ENCODE measurements at places on chromosomes 3 and 15.

- no peak for DNase-seq
These were observed 220.7 kb upstream of the CADM2 start for GRCh38 chr3:84738086-84738485.

- no peak for DNase-seq
These were observed 147.6 kb downstream of the FAM43A start for GRCh38 chr3:194833114-194833910.

GRCh38 chr3:145942052-145942451 is 218.9 kb downstream of the PLOD2 start:
- no peak for DNase-seq

- no peak for DNase-seq
These were observed 134.8 kb downstream of the SNRPN start for GRCh38 chr15:25089577-25089976.

DNA sequence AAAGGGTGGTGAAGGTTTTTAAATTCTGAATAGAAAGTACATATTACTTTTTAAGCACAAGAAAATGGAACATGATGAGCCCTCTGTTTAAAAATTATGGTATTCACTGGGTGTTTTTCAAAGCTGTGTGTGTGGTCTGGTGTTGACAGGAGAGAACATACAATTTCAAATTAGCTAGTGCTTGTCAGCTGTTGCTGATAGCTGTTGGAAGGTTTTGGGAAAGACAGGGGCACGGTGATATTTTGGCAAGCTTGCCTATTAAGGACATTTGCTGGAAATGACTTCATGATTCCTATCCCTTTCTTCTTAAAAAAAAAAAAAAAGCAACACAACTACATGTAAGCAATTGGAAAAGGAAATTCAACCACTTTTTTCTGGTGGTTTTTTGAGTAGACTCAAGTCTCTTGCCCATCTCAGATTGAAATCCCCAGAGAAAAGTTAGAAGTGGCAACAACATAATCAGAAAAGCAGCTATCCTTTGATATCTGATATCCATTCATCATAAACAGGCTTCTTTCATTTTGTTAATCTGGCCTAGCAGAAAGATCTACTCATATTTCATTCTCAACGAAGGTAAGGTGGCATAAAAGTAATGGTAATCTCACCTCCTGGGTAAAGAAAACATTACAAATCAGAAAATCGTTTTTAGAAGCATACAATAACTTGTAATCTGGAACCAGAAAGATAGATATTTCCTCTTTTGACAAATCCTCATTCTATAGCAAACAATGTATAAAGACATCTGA is 130.0 kb downstream of the RBMS3 start:
- DNase-seq: no peak

- DNase-seq: peak; percentile 44
These were observed at the start of gene ZNF619 for GRCh38 chr3:40476478-40477470. TSS of gene ZNF619 (plus strand) at chr3:40477122. CDS start at chr3:40477980, 858 bp downstream.

- DNase-seq: no peak
These were observed 18.5 kb upstream of the DPPA4 start for GRCh38 chr3:109355625-109356441.

DNA sequence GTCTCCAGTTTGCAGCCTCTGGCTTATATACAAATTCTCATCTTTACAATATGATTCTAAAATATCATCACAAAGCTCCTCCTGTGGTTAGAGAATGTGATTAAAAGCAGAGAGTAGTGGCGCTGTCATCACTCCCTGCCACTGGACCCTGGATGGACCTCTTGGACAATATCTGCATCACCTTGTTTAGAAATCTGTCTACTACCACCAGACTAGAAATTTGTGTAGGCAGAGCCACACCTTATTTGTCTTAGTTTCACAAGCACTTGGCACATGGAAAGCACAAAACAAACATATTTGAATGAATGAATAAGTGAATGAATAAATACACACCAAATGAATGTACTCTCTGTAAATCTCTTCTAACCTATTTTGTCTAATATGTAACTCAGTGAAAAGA is 68.1 kb downstream of the IMPG2 start:
- no peak for DNase-seq

DNA sequence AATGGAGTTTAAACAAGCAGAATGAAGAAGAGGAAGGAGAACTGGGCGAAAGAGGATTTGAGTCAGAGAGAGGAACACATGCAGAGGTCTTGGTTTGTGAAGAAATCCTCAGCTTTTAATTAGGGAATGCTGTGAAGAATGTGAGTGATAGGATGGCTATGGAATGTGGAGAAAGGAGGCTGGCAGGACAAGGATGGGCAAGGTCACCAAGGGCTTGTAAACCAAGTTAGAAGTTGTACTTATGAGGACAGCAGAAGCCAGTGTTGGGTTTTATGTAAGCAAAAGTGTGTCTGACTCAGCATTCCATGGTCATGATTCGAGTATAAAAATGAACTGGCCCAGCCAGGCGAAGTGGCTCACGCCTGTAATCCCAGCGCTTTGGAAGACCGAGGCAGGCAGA is 60.0 kb upstream of the IL12A start:
- DNase-seq: peak; percentile 86

- no peak for DNase-seq
These were observed 116.6 kb downstream of the MFSD1 start for GRCh38 chr3:158918451-158918850.

DNA sequence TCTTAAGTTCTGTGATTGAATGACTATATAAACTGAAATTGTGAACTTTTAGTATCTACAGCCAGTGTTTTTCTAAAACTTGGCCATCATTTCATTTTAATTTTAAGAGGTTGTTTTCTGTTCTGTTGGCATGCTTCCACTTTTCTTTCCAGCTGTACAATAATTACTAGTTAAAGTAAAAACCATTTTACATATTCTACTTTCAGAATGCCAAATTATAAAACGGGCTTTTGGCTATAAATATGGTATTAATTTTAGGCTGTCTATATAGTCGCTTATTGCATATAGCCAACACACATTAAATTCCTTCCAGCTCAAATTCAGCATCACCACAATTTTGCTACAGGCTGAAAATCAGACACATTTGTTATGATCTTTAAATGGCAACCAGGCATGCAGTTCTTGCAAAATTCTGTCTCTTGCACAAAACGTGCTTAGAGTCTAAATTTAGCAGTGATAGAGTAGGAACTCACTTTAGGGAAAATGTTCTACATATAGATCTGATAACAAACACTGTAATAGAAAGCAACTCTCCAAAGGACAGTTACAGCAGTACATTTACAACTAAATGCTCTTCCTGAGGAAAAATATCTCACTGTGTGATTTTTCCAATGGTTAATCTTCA is 81.1 kb downstream of the BTD start:
- DNase-seq: peak; percentile 44

DNA sequence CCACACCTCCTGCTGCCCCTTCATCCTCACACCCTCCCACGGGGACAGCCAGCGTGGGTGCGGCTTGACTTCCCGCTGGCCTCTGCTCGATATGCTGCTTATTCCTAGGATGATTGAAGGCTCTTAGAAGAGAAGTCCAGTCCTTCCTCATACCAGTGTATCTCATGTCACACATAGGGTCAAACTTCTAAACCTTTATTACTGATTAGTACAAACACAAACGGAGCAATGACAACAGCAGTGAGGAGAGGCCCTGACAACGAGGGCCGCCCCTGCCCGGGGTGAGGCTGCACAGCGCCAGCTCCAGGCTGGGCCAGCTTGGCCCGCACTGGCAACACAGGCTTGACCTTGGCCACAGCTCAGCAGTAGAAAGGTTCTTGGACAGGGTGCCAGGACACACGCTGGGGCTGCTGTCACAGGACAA is 3.7 kb downstream of the CIB1 start:
- DNase-seq: no peak

GRCh38 chr3:111763968-111764367 is 95.1 kb upstream of the PHLDB2 start:
- DNase-seq: no peak

DNA sequence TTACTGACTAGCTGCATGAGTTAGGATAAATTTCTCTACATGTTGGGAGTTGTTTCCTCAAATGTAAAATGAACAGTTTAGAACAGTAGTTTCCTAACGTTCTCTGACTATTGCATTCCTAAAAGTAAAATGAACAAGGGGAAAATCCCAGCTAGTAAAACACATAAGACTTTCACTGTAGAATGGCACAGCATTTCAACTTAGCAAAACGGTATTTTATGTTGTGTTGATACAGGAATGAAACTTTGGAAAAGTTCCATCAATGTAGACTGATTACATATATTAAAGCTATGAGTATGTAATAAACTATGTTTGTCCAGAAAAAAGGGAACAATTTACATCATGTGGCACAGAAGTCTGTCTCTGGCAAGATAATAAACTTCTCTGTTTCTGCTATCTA is 297.4 kb upstream of the EPHA3 start:
- DNase-seq: no peak

DNA sequence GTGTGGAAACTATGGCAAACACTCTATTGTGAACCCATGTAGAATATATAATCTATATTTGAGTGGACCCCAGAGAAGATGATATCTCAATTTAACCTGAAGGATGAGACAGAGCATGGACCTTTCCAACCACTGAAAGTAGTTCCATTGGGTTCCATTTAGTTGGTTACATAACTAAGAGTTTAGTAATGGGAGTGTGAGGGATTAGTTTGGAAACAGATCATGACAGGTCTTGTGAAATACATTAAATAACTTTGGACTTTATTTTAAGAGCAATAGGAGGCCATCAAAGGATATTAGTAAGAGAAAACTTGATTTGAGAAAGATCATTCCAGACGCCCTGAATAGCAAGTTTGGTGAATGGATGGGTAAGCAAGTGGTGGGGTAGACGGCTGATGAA is 487.2 kb upstream of the ROBO2 start:
- no peak for DNase-seq

DNA sequence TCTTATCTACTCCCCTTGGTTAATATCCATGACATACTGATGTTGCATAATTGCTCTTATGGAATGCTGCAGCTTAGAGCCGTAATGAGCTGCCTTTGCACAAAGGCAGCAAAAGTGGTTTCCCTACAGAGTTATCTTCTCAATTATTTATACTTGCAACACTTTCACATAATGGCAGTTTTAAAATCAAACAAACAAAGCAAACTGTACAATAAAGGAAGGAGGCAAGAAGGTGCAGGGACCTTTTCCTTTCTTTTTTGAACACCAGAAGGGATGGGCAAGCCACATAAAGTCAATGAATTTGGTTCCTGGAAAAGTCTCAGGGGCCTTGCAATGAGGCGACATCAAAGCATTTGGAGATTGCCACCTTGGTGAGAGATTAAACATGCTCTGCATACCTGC is 188.0 kb downstream of the MEIS2 start:
- no peak for DNase-seq

DNA sequence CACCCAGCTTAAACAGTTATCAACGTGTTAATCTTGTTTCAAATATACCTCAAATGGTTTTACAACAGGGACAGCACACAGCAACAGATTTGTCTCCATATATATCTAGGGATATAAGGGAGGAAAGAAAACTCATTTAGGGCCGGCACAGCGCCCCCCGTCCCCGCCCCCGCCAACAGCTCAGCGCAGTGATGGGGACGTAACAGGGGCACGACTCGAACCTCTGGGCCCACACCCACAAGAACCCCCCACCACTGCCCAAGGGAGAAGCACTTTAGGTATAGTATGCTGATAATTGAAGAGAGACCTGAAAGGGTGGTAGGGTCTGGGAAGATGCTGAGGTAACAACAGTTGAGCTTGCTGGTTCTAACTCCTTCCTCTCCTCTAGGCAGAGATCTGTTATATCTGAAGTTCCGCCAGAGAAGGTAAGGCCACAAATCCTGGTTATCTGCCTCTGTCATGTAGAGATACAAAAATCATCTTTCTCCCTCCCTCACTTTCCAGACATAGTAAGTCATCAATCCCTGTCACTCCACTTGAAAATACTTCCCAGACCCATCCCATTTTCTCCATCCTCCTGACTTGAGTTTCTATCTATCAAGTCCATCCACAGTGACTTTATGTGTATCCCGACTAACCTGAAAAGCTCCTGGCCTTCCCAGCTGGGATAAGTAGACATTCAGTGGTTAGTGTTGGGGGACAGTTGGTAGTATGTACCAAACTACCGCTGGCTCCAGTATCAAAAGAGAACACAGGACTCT is 126.9 kb downstream of the PDZRN3 start:
- DNase-seq: no peak
